SJCRH30 (cell line): ENCODE measurements at places on chromosomes 6 and 20. TPM values are rescaled to one million over a fixed set of nuclear protein-coding genes. Genes with fewer than 3 reads are reported as not detected.

GRCh38 chr6:8329562-8329961 is 105.8 kb downstream of the SLC35B3 start:
- no peak overlapping the region for H3K27ac ChIP-seq
- no peak overlapping the region for H3K4me3 ChIP-seq
- DNase-seq = no peak
- no peaks in the 10 kb centered on the region for H3K36me3 ChIP-seq
- no peaks in the 10 kb centered on the region for H3K27me3 ChIP-seq
- no peaks in the 10 kb centered on the region for H3K4me1 ChIP-seq

- no peak overlapping the region for H3K27ac ChIP-seq
- no peaks in the 10 kb centered on the region for H3K36me3 ChIP-seq
- H3K4me1 ChIP-seq = no peaks in the 10 kb centered on the region
- peaks cover 3% of the 10 kb centered on the region; the same call in 1 of the 2 replicates for H3K27me3 ChIP-seq
Observed at GRCh38 chr6:106525107-106525881, 104.0 kb downstream of the RTN4IP1 start.

DNA sequence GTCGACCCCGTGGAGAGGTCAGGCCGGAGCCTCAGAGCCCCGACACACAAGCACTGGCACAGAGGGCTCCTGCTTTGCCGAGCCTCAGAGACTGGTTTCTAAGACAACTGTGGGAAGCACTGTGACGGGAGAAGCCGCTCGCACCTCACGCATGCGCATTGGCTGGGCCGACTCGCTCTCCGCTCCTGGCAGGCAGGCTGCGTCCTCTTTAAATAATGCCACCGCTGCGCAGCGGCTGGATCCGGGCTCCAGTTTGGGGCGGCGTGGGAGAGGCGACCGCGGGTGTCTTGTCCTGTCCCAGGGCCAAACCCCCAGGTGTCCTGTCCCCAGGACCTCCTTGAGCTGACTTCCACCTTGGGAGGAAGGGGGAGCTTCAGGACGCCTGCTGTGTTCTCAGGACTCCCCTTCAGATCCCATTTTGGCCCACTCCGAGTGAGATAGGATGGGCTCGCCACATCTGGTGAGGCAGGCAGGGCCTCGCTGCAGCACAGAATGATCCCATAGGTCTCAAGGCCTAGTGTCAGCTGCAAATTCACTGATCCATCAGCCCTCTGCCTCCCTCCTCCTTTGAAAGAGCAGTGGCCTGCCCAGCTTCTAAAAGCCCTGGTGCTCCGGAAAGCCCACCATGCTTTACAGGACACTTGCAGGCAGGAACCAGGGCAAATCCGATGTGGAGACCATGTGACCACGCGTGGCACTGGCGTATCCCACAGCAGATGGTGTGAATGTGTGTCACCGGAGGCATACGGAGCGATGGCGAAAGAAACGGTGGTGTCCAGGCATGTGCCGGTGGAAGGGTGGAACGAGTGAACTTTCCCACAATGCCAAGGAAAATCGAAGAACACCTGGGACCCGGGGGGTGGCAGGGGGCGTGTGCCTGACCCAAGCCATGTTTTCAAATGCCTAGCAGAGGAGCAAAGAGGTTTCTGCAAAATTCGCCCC is 169.3 kb upstream of the ZNF337 start:
- DNase-seq = peak; percentile 46
- no peaks in the 10 kb centered on the region for H3K36me3 ChIP-seq
- H3K4me3 ChIP-seq = peak overlapping the region; percentile 40
- no peaks in the 10 kb centered on the region for H3K4me1 ChIP-seq
- H3K27me3 ChIP-seq = peaks cover 10% of the 10 kb centered on the region; the same call in 1 of the 2 replicates

GRCh38 chr6:157200611-157201010 is 122.7 kb downstream of the TMEM242 start:
- H3K27me3 ChIP-seq = no peaks in the 10 kb centered on the region
- no peak overlapping the region for H3K4me3 ChIP-seq
- peaks cover 17% of the 10 kb centered on the region for H3K36me3 ChIP-seq
- no peak overlapping the region for H3K27ac ChIP-seq
- 0 out of 2 replicates have a peak, but pooled peaks cover 5% of the 10 kb centered on the region for H3K4me1 ChIP-seq

DNA sequence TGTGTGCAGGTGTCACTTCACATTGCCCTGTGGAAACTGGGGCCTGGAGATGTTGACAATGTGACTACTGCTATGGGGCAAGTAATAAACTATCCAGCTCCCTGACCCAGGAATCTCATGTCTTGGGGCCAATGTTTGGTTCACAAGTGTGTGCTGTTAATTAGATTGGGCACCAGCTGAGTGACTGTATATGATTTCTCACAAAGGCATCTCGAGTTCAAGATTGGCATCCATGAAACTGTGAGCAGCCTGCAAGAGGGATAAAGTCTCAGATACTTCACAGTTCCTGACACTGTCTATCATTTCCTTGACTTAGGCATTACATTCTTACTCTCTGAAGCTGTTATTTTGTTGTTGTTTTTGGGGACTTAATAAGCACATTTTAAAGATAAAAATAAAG is 264.0 kb downstream of the PRKN start:
- no peak overlapping the region for H3K27ac ChIP-seq
- H3K36me3 ChIP-seq = no peaks in the 10 kb centered on the region
- no peaks in the 10 kb centered on the region for H3K4me1 ChIP-seq
- DNase-seq = no peak

DNA sequence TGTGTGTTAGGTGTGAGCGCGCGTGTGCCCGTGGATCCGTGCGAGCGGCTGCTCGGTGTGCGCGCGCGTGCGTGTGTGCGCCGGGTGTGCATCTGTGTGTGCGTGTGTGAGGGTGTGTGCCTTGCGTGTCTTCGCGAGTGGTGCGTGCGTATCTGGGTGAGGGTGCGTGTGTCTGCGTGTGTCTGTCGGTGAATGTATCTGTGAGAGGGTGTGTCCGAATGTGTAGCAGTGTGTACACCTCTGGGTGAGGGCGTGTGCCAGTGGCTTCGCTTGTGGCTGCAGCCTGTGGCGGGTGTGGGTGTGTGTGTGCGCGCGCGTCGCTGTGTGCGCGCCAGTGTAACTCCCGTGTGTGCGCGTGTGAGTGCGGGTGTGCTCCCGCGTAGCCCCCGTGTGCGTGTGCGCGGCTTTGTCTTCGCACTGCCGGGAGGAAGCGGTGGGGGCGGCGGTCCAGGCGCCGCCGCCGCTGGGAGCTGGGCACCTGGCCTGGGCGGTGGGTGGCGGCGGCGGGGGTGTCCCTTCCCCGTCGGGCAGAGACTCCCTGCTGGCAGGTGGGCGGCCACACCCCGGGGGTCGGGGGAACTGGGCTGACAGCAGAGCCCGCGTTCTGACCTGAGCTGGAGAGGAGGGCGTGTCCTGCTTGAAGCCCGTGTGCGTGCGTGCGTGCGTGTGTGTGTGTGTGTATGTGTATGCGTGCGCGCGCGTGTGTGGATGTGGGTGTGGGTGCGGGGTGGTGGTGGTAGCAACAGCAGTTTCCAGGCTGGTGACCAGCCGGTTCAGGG is 61.3 kb upstream of the EPB41L1 start:
- peak overlapping the region; percentile 60 for H3K4me3 ChIP-seq
- no peaks in the 10 kb centered on the region for H3K36me3 ChIP-seq
- peaks cover 39% of the 10 kb centered on the region for H3K27me3 ChIP-seq
- peaks cover 11% of the 10 kb centered on the region for H3K4me1 ChIP-seq
- no peak overlapping the region for H3K27ac ChIP-seq

- H3K4me3 ChIP-seq = no peak overlapping the region
- H3K27ac ChIP-seq = no peak overlapping the region
- H3K36me3 ChIP-seq = no peaks in the 10 kb centered on the region
- no peaks in the 10 kb centered on the region for H3K4me1 ChIP-seq
- H3K27me3 ChIP-seq = no peaks in the 10 kb centered on the region
Observed at GRCh38 chr6:162217058-162217457, 510.5 kb downstream of the PRKN start.

DNA sequence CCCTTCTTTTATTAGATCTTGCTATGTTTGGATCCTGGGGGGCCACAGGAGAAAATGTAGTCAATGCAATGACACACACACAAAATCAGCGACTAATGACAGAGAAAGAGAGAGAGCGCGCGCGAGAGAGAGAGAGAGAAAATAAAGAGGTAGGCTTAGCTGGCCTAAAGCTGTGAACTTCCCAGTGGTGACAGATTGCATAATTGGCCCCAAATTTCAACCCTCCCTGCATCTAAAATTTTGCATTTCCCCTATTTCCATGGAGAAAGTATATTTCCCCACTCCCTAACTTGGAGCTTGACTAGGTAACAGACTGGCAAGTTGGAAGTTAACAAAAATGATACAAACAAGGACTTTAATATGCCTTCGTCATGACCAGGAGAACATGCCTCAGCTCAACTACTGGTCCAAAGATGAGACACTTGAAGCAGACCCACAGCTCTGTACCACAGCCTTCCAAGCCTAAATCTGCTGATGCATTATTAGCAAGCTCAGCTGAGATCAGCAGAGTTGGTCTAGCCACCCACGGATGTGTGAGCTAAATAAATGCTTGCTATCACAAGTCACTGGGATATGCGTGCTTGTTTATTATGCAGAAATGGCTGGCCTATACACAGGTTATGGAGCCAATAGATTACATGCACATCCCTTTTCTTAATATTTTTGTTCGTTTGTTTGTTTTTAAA is 118.1 kb upstream of the PRDM1 start:
- H3K4me3 ChIP-seq = no peak overlapping the region
- H3K4me1 ChIP-seq = no peaks in the 10 kb centered on the region
- no peaks in the 10 kb centered on the region for H3K27me3 ChIP-seq
- no peak for DNase-seq
- H3K36me3 ChIP-seq = no peaks in the 10 kb centered on the region
- H3K27ac ChIP-seq = no peak overlapping the region

DNA sequence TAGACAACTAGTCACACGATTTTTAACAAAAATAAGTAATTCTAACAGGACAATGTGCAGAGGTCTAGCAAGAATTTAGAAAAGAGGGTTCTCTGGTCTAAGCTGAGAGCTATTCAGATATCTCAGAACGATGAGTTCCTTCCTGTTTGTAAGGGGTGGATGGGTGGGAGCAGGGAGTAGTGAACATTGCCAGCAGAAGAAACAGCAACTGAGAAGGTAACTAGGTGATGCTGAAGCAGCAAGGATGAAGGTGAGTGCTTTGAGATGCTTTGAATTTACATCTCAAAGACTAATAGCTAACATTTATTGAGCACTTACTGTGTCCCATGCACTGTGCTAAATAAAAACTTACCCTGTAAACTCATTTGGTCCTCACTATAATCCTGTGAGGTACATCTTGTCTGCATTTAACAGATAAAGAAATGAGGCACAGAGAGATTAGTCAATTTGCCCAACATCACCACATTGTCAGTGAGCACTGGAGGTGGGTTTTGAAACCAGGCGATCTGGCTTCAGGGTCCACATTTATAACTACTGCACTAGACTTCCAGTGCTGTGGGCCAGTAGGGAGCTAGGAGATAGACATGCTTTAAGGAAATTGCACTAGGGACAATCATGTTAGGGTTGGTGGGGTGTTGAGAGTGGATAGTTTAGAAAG is 15.7 kb downstream of the BRD2 start:
- H3K27ac ChIP-seq = no peak overlapping the region
- DNase-seq = no peak
- no peaks in the 10 kb centered on the region for H3K4me1 ChIP-seq
- H3K36me3 ChIP-seq = peaks cover 33% of the 10 kb centered on the region
- no peaks in the 10 kb centered on the region for H3K27me3 ChIP-seq

DNA sequence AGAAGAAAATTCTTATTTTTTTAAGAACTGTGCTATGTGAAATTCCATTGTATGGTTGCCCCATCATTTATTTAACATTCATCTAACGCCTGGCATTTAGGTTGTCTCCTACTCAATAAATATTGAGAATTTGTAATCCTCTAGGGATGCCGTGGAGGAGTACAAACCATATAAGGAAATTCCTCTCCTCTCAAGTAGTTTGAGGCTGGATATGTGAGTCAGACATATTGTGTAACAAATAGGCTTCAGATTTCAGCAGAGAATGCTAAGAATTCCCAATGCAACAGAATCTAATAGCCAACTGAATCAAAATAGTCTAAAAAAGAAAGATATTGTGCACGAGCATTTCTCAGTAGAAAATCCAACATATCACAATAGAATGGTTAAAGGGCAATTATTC is 174.7 kb downstream of the OTOR start:
- H3K4me3 ChIP-seq = no peak overlapping the region
- DNase-seq = peak; percentile 11
- no peaks in the 10 kb centered on the region for H3K27me3 ChIP-seq
- H3K27ac ChIP-seq = no peak overlapping the region
- peaks cover 5% of the 10 kb centered on the region; the same call in 1 of the 2 replicates for H3K4me1 ChIP-seq

GRCh38 chr6:77180326-77180725 is 283.0 kb downstream of the HTR1B start:
- no peak overlapping the region for H3K4me3 ChIP-seq
- H3K27ac ChIP-seq = no peak overlapping the region
- H3K27me3 ChIP-seq = no peaks in the 10 kb centered on the region
- no peaks in the 10 kb centered on the region for H3K36me3 ChIP-seq

DNA sequence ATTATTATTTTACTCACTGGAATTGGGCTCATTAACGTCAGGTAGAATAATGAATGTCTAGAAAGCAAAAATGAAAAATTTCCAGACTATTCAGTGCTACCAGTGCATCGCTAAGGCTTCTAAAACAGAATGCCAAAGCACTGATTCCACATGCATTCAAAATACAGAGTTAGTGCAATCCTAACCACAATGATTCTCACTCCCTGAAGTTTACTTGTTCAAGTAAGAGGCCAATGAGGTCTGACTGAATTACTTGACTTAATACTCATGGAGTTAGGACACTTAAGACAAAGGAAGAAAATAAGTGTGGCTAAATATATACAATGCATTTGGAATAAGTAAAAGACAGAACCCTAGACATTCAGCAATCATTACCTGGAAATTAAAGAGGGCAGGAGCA is 220.5 kb downstream of the PKHD1 start:
- no peak overlapping the region for H3K27ac ChIP-seq
- no peaks in the 10 kb centered on the region for H3K36me3 ChIP-seq
- H3K4me1 ChIP-seq = no peaks in the 10 kb centered on the region

DNA sequence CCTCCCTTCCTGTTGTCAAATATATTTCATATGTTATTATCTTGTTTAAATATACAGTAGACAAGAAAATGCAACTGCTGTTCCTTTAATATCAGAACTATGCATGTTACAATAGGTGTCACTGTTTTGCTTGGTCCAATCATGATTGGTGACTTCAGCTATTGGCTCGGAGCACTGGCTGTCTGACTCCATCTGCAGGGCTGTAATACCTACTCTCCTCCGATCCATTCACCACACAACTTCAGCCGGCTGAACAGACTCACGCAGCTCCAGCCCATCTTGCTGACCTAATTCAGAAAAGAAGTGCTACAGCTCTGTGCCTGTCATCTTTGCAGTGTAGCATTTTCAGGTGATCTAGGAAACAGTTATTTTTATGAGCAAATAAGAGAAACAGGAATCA is at the start of gene BTBD3:
Gene BTBD3, plus strand, starts transcription at position 231 of the 400 bp plus-strand sequence. CDS start 383 bp downstream, outside the sequence.
- H3K4me1 ChIP-seq = peaks cover 15% of the 10 kb centered on the region; the same call in 1 of the 2 replicates
- no peaks in the 10 kb centered on the region for H3K36me3 ChIP-seq
- peak within 1 kb of the TSS; percentile 60; the same call in 1 of the 2 replicates for H3K27ac ChIP-seq
- H3K4me3 ChIP-seq = peak within 1 kb of the TSS; percentile 40
- DNase-seq = peak; percentile 50
- no peaks in the 10 kb centered on the region for H3K27me3 ChIP-seq

Gene FRK
- total RNA-seq = 1.4 and 2.0 TPM in 2 replicates

Gene CD40
- 0.10 and 0.12 TPM in 2 replicates for total RNA-seq

Gene HLA-DQA1
- not detected in 2 replicates for total RNA-seq

Gene FAM229B
- total RNA-seq = 53.3 and 53.4 TPM in 2 replicates

Gene PI16
- total RNA-seq = not detected in 2 replicates

Gene EYA4
- total RNA-seq = 36.8 and 44.5 TPM in 2 replicates

Gene GHRH
- total RNA-seq = not detected in 2 replicates

Gene RNASET2
- 17.2 and 18.9 TPM in 2 replicates for total RNA-seq
